Uterus (tissue), 4 donors: ENCODE measurements at places on chromosomes 12 and 14. TPM values are rescaled to one million over a fixed set of nuclear protein-coding genes. Genes with fewer than 3 reads are reported as not detected.

Gene ZNF385A
- total RNA-seq: 0.59 TPM

Gene CRADD
- total RNA-seq: 62.4 TPM

Gene PLEKHA5
- 75.6 TPM for total RNA-seq

Gene HSPB8
- 36.6 TPM for total RNA-seq

Gene OR6C65
- not detected for total RNA-seq

Gene CIPC
- 24.2 TPM for total RNA-seq

Gene LMNTD1
- not detected for total RNA-seq

Gene LRP1
- total RNA-seq: 361 TPM

Gene PRPH
- total RNA-seq: 5.6 TPM

Gene IFT81
- 40.6 TPM for total RNA-seq

Gene HOXC9
- total RNA-seq: 1.7 TPM
